ENCODE measurements at places on chromosomes 6 and 20.

DNA sequence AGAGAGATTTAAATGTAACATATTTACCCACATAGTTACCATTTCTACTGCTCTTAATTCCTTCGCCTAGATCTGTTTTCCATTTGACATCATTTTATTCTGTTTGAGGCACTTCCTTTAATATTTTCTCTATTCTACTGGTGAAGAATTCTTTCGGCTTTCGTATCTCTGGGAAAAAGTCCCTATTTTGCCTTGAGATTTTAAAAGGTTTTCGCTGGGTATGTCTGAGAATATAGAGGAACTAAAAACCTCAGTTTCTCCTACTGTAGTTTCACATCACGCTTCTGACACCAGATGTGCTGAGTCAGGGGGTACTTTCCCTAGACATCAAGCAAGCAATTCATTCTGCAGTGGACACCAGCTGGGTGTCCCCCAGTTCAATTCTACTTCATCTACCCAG lies 61.7 kb downstream of the E2F3 start:
- no peak for DNase-seq

GRCh38 chr20:3334156-3334943 lies 73.1 kb downstream of the DNAAF9 start:
- DNase-seq = no peak

- DNase-seq = no peak
These were observed 4.0 kb downstream of the SENP6 start for GRCh38 chr6:75605635-75606034.

DNA sequence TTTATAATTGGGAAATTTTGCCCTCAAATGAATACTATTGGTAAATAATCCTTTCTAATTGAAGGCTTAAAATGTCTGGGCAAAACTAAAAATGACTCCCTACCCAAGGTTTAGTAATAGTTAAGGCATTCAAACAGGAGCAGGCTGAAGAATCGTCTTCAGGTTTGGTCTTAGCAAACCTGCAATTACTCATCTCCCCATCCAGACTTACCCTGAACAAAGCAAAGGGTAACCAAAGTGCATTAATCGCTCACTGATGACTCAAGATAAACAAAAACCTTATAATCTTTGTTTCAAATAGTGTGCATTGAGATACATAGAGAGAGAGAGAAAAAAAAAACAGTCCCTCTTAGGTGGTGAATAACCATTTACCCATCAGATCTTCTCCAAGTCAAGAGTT lies 225.5 kb downstream of the BMP2 start:
- DNase-seq = no peak

GRCh38 chr6:161373905-161374451 lies 100.1 kb upstream of the AGPAT4 start:
- peak; percentile 54 for DNase-seq

DNA sequence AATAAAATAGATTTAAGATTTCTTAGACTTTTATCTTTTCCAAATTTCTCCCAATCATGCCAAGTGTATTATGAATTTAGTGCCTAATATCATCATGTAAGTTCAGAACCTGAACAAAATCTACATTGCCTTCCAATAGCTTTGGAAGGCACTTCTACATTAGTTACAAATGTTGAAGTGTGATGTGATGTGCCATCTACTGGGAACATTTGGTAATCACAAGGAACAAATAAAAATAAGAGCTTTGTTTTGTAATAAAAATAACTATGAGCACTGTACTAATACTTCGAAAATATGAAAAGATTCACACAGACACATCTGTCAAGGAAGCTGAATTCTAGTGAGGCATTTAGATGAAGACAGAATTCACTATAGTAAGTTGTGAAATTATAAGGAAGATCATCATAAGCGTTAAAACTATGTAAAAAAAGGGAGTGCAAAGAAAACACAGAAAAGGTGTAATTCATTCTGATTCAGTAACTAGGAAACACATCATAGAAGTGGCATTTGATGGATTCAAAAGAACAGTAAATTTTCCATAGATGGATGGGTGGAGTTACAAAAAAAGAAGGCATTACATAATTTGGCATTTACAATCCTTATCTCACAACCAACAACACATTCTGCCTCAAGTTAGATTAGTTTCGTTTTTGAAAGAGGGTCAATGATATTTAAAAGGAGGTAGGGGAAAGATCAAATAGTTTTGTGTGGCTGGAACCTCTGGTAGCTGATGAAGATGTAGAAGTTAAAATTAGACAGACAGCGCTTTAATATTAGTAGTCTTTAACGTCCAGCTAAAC lies 161.0 kb downstream of the ASCC3 start:
- no peak for DNase-seq

- no peak for DNase-seq
These were observed 5.7 kb upstream of the NECAB3 start for GRCh38 chr20:33679758-33680485.

GRCh38 chr6:73497915-73498314 lies 22.9 kb downstream of the EEF1A1 start:
- DNase-seq = no peak

GRCh38 chr20:16488086-16488485 lies 85.2 kb downstream of the KIF16B start:
- DNase-seq = no peak

- DNase-seq = no peak
These were observed 107.9 kb upstream of the SYNDIG1 start for GRCh38 chr20:24361541-24361940.

Data from stimulated activated CD4-positive, alpha-beta T cell treated with anti-CD3 and anti-CD28 coated beads, TNF-alpha, amount 100 ng/mL, for 1 hour (primary cell).